ENCODE measurements at places on chromosomes 16 and 17.
A peak's percentile ranks its signal among the peaks of the same experiment; 100 is the strongest.

DNA sequence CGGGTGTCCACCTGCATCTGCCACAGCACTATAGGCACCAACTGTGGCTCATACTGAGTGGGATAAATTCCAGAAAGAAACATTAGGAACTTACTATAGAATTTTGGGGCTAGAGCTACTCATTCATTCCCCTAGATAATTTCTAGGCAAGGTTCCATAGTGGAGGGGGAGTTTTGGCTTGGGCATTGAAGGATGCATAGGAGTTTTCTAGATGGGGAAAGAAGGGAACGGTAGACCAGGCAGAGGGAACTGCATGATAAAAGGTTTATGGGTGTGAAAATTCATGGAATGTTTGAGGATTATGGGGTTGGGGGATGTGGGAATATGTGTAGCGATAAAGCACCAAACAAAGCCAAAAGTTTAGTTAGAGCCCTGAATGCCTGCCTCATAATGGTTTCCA lies 35.5 kb downstream of the IL4R start:
- no peak for DNase-seq

DNA sequence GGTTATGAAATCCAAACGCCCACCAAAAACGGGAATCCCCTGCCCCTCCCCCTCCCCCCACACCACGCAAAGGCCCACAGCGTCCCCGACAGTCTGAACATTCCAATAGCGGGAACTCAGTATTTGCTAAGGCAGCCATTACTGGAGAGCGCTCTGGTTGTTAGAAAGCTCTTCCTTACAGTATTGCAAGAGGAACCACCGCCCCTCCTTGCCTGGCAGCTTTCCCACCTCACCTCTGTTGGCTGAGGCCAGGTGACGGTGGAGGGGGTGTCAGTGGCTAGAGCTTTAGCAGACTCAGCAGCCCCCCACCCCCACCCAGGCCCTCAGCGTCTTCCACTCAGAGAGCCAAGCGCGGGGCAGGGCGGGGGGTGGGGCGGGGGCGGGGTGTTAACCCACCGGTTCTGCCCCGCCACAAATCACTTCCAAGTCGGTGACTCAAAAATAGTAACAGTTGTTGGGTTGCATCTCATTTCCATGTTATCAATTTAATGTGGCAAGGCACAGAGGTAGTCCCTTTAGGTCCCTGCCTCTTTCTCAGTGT lies 2.2 kb upstream of the PLEKHH3 start:
- peak; percentile 52 for DNase-seq

GRCh38 chr16:73485880-73486279 lies 438.0 kb upstream of the ZFHX3 start:
- no peak for DNase-seq

DNA sequence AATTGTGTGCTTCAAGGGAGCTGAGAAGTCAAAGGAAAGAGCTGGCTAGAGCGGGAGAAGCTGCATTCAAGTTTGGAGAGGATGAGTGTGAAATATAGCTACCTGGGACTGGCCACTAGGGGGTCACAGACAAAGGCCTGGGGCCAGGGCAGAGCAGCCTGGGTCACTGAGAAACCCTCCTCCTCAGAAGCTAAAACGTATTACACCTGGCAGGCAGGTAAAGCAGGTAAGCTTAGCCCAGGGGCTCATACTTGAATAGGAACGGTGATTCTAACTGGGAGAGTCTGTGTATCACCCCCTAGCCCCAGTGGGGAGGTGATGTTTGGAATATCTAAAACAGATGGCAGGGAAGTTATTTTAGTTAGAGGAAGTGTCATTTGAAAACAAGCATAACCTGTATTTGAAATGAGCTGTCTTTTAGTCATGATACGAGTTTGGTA lies 6.8 kb downstream of the KRT37 start:
- no peak for DNase-seq

DNA sequence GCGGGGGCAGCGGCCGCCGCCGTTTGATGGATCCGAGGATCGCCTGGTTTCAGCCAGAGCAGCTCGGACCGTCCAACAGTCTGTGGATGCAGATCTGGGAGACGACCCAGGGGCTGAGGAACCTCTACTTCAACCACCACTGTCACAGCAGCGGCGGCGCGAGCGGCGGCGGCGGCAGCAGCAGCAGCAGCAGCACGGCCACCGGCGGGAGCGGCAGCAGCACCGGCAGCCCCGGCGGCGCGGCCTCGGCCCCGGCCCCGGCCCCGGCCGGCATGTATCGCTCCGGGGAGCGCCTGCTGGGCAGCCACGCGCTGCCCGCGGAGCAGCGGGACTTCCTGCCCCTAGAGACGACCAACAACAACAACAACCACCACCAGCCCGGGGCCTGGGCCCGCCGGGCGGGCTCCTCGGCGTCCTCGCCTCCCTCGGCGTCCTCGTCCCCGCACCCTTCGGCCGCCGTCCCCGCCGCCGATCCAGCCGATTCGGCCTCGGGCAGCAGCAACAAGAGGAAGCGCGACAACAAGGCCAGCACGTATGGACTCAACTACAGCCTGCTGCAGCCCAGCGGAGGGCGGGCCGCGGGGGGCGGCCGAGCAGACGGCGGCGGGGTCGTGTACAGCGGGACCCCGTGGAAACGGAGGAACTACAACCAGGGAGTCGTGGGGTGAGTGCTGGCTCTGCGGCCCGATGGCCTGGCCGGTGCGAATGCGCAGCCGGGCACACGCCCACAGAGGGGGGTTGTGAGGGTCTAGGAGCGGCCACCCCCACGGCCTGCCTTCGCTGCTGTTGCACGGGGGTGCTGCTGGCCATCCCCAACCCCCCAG lies 702 bp downstream of the TENT4B start:
- no peak for DNase-seq

- no peak for DNase-seq
Measured at GRCh38 chr17:56085576-56086267, 67.6 kb upstream of the ANKFN1 start.

- DNase-seq: no peak
Measured at GRCh38 chr16:2859686-2860265, 1.8 kb upstream of the PRSS22 start.

- no peak for DNase-seq
Measured at GRCh38 chr17:48593126-48593829, at the start of gene HOXB5. HOXB5 (minus strand) TSS chr17:48593779; CDS start chr17:48593682, 97 bp downstream.

GRCh38 chr16:57562669-57563486 lies 20.4 kb downstream of the ADGRG5 start:
- DNase-seq: no peak

DNA sequence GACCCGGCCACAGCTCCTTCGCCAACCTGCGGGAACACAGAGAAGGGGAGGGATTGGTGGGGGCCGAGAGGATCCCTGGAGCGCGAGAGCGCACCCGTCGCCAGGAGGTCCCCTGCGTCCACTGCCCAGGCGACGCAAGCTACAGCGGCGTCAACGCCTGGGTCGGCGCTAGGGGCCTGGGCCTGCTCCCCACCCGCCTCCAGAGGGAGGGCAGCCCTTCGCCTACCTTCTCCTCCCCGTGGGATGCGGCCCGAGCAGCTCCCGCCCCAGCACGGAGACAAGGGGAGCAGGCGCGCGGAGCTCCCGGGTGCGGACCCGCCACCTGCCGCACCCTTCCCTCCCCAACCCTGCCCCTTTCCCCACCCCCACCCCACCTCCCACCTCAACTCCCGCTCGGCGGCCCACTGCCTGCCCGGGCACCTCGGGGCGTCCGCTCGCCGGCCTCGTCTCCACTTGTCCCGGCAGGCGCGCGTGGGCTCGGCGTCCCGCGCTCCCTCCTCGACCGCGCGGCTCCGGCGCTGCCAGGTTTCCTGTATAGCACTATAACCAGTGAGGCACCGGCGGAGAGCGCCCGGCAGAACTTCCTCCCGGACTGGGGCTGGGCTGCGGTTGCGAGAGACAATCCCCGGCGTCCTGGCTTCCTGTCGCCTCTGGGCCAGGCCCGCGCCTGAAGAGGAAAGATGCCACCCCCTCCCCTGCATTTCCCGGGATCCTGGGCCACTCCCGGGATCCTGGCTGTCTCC lies 119.1 kb upstream of the SMURF2 start:
- DNase-seq: peak; percentile 62

DNA sequence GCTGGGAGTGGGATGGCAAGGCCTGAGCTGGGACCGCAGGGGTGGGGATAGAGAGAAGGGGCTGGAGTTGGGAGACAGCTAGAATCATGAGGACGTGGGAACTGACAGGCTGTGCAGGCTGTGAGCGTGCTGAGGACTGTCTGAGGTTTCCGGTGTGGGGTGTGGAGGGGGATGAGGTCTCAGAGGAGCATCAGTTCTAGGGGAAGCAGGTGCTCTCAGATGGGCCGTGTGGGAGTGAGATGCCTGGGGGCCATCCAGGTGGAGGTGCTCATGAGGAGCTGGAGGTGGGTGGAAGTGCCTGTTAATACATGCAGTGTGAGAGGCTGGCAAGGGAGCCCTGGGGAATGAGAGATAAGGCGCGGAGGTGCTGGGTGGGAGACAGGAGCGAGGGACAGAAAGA lies 27.2 kb downstream of the HASPIN start:
- DNase-seq: peak; percentile 60

GRCh38 chr17:35889818-35890773 lies 9.9 kb upstream of the CCL5 start:
- DNase-seq: peak; percentile 39

DNA sequence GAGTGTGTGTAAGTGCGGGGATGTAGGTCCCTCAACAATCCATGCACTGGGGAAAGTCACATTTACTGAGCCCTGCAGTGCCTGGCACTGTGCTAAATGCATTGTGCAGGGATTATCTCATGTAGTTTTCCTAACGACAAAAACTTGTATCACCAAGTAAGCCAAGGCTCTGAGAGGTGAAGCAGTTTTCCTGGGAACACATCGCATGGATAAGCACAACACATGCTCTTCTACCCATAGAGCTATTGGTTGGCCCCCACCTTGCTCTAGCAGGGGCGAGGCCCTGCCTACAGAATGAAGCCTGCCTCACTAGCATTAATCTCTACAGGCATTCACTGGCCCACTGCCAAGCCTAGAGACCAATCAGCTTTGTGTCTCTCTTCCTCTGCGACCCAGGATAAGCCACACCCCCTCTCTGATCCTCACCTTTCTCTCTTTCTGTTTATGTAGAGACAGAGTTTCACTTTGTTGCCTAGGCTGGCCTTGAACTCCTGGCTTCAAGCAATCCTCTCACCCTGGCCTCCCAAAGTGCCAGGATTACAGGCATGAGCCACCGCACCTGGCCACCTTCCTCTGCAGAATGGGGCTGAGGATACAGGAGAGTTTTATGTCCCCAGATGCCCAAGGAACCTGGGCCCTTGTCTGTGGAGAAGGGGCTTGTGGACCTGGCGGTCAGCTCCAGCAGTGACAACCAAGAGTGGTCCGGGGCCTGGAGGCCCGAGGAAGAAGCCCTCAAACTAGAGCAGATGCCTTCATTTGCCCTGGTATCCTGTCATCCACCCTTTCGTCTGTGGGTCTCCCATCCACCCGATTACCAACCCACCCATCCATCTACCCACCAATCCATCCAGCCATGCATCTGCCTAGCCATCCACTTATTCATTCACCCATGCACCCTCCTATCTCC lies 12.8 kb downstream of the CDH16 start:
- DNase-seq: peak; percentile 50

DNA sequence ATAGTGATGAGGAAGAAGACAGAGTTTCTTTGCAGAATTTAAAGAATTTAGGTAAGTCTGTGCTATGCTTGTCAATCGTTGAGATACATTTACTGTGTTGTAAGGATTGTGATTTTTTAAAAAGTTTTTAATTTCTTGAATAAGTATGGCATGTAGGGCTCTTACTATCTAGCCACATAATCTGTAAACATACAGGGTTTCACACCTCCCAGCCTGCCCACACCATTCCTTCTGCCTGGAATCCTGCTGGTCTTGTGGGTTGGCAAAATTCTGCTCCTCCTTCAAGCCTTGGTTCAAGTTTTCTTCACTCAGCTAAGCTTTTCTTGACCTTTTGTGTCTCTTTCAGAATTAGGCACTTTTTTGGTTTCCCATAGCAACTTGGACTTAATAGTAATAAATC lies 7.5 kb downstream of the ZNHIT3 start:
- no peak for DNase-seq

- no peak for DNase-seq
Measured at GRCh38 chr16:30087181-30087898, 4.4 kb downstream of the TBX6 start.

DNA sequence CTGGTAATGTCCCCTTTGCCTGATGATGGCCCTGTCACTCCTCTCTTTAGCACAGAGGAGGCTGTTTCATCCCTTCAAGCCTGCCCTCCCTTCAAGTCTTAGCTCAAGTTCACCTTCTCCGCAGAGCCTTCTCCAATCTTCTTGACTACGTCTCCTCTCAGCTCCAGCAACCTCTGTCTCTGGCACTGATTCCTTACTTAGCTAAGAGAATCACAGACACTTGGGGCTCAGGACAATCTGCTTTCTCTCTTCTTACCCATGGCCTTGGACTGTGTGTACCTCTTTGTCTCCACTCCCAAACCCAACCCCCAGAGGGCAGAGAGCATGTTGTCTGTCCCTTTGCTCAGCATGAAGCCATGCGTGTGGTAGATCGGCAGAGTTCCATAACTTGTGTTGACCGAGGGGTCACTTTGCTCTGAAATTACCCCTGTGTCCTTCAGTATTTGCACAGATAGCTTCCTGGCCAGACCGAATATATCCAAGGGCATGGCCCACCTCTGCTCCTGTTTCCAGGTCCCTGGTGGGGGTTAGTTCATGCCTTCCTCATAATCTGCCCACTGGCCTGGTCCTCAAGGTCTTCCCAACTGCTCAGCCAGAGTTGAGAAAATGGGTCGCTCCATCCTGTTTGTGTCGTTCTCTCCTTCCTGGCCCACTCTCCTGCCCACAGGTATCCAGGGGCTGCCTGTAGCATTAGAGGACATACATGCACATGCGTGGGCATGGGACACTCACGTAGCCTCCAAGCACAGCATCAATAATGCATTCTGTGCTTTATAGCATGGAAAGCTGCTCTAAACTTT lies 41.6 kb downstream of the MAPT start:
- no peak for DNase-seq

DNA sequence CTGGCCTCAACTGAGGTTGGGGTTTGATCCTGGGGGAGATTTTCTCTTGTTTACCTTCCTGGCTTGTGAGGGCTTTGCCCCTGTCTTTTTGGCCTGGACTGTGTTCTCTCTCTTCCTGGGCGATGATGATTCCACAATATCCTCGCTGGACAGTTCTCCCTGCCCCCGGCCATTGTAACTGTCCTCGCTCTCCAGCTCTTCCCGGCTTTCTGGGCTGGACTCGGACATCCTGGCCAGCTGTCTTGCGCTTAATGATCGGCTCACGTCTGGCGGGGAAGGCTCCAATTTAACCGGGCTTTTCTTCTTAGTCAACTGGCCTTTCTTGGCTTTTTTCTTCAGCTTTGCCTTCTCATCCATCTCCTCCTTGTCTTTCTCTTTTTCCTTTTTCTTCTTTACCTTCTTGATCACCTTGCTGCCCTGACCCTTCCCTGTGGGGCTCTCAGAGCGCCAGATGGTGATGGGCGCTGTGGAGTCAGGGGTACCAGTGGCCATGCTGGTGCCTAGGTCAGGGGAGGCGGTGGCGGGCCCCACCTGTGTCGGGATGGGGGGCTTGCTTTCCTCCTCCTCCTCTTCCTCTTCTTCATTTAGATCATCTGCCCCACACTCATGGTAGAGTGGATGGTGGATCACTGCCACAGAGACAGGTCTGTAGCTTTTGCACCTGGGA lies 8.0 kb downstream of the PROCA1 start:
- no peak for DNase-seq

DNA sequence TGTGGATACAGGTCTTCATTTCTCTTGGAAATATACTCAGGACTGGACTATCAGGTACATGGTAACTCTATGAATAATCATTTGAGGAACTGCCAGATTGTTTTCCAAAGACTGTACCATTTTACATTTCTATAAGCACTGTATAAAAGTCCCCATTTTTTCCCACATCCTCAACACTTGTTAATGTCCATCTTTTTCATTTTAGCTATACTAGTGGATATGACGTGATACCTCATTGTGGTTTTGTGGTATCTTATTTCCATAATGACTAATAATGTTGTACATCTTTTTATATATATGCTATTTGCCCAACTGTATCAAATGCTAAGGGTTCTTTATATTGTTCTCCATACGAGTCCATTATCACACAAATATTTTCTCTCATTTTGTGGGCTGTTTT lies 22.9 kb downstream of the NUP88 start:
- DNase-seq: no peak
